Fibroblast of pulmonary artery (primary cell): ENCODE measurements at places on chromosomes 12 and 14.
A peak's percentile ranks its signal among the peaks of the same experiment; 100 is the strongest.

DNA sequence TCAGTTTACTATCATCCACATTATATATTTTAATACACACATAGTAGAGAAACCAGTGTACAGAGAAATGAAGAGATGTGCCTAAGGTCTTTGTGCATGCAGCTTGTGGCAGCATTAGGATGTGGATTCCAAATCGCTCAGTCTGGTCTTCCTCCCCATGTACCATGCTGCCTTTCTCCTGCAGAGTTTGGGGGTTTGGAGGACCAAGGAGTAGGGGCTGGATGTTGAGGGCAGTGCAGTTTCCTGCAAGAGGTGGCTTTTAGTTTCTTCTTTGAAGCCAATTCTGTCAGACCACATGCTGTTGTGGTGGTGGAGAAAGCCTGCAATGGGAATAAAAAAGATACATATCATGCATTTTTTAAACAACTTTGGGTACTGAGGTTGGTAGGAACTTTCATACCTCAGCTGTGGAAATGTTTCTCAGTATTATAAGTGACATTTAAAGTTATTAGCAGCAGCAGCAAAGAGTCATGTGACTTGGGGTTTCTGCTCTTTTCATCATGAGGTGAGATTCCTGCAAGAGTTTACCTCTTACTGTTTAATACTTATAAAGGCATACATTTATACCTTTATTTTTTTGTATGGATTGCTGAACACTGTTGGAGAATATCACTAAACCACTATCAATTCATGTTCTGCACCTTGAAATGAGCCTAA, 34.4 kb downstream of the TESPA1 start:
- DNase-seq = no peak

DNA sequence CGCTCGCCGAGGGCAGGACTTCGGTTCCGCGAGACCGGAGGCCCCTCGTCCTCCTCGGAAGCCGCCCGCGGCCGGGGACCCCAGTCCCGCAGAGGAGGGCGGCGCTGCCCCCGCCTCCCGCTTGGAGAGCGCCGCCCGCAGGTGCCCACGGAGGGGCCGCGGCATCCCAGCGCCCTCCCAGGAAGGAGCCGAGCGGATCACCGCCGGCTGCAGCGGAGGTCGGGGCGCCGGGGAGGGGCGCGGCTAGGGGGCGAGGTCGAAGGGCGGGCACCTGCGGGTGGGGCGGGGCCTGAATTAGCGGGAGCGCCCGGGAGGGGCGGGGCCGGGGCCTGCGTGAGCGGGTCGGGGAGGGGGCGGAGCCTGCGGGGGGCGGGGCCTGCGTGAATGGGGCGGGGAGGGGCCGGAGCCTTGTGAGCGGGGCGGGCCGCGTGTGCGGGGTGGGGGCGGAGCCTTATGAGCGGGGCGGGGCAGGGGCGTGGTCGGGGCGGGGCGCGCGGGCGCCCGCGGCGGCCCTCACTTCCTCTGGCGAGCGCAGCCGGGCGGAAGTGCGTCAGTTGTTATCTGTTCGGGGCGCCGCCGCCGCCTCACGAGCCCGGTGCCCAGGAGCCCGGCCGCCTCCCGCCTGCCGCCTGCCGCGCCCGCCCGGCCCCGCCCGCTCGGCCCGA, at the start of gene FBRSL1:
TSS of gene FBRSL1 (plus strand) at position 550 of the 665 bp plus-strand sequence.
- DNase-seq = peak; percentile 87

DNA sequence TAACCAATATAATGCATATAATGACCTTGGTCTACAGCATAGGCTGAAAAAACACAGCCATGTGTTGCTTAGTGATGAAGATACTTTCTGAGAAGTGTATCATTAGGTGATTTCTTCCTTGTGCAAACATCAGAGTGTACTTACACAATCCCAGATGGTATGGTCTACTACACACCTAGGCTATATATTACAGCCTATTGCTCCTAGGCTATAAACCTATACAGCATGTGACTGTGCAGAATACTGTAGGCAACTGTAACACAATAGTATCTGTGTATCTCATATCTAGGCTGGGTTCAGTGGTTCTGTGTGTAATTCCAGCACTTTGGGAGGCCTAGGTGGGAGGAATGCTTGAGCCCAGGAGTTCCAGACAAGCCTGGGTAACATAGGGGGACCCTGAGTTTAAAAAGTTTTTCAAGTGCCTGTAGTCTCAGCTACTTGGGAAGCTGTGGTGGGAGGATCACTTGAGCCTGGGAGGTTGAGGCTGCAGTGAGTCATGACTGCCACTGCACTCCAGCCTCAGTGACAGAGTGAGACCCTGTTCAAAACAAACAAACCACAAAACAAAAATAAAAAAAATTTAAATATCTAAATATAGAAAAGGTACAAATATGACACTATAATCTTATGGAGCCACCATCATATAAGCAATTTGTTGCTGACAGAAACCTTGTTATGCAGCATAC, 66.6 kb downstream of the GRIP1 start:
- no peak for DNase-seq

DNA sequence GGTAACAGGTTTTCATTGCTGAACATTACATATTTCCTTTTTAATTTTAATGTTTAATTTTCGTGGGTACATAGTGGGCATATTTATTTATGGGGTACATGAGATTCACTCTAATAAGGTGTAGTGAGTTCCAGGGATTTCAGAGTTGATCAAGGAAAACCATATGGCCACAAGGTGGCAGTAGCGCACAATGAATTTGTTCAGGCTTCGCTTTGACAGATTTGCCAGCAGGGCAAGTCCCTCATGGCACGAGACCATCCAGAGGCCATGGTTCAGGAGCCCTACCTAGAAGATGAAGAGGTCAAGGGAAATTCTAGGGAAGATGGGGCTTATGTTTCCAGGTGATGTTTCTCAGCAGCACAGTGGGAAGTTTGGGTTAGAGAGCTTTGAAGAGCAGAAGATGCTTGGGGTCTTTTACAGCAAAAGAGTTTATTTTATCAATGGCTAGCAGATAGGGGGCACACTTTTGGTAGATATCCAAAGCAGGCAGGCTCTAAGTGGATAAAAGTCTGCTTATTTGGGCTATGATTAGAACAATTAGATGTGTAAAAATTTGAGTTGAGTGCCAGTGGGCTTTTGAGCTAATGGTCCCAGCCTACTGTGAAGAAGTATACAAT, 1004.4 kb downstream of the AACS start:
- DNase-seq = peak; percentile 77

DNA sequence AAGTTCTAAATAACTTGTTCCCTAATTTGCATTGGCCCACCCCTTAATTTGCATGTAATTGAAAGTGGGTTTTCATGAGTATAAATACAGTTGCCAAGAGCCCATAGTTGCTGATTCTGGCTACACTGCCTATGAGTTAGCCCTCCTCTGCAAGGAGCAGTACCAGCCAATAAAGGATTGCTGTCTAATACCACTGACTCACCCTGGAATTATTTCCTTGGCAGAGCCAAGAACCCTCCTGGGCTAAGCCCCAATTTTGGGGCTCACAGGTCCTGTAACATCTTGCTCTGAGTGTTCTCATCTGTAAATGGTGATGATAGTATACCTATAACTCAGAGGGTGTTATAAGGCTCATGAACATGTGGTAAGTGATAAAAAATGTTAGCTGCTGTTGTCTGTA, 6.8 kb downstream of the TTC8 start:
- peak; percentile 65 for DNase-seq

- peak; percentile 95 for DNase-seq
Observed at GRCh38 chr12:14256555-14257169, 108.8 kb upstream of the ATF7IP start.

GRCh38 chr14:36805131-36805559, 143.5 kb downstream of the PAX9 start:
- no peak for DNase-seq

DNA sequence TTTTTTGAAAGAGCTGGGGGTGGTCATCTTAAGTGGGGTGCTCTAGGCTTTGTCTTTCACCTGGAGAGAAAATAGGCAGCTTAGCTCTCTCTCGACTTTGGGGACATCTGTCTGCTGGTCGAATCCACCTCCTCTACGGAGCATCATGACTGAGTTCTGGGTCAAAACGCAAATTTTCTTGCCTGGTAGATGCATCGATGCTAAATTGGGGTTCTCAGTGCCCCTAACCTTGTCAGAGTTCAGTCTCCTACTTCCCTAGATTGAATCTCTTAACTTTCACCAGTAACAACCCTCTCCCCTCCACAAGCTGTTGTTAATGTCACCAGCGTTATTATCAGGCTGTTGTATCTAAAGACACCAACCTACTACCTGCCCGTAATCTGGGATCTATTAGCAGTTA, 682 bp downstream of the FLRT2 start:
- DNase-seq = no peak

- DNase-seq = peak; percentile 40
Observed at GRCh38 chr14:55127460-55127951, 1.5 kb upstream of the LGALS3 start.

DNA sequence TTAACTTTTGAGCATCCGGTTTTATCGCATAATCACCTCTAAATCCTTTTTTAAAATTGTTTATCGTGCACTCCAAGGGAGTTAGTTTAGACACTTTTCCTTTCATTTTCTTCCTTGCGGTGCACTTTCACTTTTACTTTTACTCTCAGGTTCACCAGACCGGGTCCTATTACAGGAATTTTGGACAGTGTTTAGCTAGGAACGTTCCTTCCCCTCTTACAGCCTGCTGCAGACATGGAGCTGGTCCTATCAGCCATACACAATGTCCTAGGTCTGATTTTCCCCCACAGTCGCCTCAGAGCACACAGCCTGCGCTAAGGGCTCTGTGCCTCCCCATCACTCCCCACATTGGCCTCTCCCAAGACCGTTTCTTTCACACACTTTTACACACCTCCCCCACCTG, 103.9 kb downstream of the ALG10 start:
- no peak for DNase-seq

GRCh38 chr14:43140453-43140852, 1366.6 kb downstream of the FSCB start:
- no peak for DNase-seq

DNA sequence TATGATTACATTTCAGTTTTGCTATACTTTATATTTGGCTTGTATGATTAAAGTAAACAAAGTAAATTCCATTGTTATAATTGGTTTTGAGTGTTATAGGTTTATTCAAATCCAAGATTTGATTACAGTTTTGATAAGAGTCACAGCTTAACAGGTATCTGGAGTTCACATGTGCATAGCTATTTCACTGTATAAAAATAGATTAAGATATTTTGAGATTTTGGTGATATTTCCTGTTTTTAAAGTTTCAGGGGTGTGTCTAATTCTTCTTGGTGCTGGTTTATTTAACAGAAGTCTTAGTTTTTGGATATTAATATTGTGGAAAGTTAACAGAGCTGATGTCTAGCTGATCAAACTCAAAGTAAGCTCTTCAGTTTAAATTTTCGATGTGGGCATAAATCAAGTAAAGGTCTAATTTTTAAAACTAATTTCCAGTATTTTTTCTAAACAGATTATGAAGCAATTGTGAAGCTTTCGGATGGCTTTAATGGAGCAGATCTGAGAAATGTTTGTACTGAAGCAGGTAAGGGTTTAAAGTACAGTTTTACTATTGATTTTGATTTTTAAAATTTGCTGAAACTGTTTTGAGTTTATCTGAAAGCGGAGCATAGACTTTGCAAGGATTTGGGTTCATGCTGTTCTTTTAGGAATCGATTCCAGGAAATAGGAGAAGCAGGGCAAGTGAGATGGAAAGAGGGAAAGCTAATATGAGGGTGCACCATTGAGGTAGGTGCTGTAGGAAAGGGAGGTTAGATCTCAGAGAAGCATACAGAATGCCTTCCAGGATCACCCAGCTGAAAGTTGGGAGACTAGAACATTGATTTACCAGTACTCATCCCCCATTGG, 6.2 kb upstream of the STYX start:
- DNase-seq = no peak
